ENCODE measurements at places on chromosomes 4 and X.

- DNase-seq, result no peak
These were observed 374.7 kb upstream of the FAM241A start for GRCh38 chr4:111770514-111770913.

GRCh38 chr4:188015025-188015940, 19.7 kb downstream of the ZFP42 start:
- DNase-seq, result peak; percentile 28

- DNase-seq, result no peak
These were observed 1.7 kb downstream of the HNRNPDL start for GRCh38 chr4:82428526-82428968.

DNA sequence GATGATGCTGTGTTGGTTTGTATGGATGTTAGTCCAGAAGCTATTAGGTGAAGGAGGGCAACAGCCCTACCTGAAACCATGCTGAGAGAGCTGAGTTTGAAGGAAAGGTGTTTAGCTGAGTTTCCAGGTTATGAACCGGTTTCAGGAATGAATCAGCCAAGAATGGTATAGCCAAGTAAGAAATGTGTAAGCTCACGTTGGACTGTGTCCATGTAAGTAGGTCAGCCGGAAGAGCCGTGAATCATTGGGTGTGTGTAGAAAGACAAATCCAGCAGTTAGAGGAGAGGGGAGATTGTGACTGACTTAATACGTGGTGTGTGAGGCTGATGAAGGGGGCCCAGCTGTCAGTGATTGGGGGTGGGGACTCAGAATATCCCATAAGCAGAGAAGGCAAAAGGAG, 77.2 kb upstream of the SPIN4 start:
- peak; percentile 12 for DNase-seq

DNA sequence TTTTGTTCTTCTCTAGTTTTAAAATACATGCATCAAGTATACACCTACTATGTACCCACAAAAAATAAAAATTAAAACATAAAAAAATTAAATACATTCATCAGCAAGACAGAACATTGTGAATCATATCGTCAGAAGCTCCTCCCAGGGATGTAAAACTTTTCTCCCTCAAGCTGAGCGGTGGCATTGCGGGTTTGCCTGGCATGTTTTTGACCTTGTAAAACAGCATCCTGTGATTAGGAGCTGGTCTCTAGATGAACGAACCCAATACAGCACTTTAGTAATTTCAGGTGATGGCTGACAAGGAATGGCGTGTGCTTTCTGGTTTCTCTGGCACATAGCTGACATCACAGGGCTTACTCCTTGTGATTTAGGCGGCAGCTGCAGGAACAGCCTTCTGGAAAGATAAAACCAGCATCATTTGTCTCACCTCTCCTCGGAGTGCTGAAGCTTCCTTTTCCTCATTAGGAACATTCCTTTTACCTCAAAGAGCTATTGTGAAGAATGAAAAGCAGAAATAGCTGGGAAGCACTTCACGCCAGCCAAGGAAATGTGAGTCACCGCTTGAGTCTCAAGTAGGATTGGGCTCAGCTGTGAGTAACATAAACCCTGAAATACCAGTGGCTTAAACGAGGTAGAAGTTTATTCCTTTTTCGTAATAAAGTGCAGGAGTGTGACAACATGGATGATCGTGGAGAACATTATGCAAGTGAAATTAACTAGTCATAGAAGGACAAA, 44.3 kb downstream of the NYX start:
- DNase-seq, result peak; percentile 97

DNA sequence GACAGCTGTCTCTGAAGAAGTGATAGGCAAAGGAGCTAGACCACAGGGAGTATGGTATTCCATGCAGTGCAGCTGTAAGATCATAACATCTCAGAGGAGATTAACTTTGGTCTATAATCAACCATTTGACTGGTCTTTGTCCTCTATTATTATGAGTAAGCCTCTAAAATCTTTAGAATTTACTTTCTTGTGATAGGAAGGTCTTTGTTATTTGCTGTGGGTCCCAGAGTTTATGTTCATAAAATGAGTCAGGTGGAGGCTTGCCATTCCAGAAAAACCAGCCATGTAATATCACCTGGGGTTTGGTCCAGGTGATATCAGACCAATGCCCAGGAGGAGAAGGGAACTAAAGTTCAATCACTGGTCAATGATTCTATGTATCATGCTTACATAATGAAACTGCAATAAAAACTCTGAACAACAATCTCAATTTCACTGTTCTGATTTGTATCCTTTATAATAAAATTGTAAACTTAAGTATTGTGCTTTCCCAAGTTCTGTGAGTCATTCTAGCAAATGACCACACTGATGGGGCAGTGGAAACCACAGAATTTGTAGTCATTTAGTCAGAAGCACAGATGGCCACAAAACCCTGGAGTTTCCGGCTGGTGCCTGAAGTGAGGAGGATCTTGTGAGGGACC, 239.6 kb upstream of the TRAM1L1 start:
- DNase-seq, result peak; percentile 99

GRCh38 chr4:45438047-45438446, 685.8 kb downstream of the GABRG1 start:
- DNase-seq, result peak; percentile 33

DNA sequence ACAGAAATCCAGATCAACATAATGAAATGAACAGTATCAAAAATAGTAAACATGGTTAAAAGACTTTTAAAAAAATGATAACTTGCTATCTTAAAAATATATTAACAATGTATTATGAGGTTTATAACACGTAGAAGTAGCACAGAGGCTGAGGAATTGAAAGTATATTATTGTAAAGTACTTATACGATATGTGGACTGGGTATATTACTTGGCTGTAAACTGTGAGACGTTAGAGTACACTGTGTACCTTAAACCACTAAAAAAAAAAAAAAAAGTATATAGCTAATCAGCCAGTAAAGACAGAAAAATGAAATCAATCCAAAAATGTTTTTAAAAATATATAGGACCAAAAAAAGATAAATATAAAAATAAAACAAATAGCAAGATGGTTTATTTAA, 120.6 kb downstream of the TET2 start:
- no peak for DNase-seq

DNA sequence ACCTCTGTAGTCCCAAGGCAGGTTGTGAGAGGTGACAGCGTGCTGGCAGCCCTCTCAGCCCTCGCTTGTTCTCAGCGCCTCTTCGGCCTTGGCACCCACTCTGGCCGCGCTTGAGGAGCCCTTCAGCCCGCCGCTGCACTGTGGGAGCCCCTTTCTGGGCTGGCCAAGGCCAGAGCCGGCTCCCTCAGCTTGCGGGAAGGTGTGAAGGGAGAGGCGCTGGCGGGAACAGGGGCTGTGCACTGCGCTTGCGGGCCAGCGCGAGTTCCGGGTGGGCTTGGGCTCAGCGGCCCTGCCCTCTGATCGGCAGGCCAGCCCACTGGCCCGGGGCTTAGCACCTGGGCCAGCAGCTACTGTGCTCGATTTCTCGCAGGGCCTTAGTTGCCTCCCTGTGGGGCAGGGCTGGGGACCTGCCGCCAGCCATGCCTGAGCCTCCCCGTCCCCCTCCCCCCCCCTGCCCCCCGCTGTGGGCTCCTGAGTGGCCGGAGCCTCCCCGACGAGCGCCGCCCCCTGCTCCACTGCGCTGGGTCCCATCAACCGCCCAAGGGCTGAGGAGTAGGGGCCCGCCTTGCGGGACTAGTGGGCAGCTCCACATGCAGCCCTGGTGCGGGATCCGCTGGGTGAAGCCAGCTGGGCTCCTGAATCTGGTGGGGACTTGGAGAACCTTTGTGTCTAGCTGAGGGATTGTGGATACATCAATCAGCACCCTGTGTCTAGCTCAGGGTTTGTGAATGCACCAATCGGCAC, 347.6 kb downstream of the KLHL13 start:
- DNase-seq, result no peak

DNA sequence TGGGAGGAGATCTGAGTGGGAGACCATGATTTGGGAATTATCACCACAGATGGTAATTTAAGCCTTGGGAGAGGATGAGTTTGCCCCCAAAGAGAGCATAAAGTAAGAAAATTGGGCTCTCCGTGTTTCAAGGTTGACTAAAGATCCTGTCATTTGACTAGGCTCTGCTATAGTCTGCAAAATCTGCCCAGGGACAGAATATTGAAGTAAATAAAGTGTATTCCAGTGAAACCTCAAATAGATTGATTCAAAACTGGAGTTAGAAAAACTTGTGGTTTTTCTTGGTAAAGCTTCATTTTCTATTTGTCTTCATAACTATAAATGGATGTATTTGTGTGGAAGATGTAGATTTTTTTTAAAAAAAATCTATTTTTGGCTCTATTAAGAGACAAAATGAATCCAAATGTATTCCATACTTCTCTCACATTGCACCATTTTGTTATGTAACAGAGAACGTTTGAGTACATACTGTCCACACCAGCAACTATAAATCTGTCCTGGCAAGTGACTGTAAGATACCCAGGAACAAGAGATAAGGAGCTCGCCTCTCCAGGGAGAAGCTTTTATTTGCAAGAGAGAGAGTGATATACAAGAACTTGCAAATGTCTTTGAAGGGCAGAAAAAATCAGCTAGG, 170.2 kb downstream of the CBR4 start:
- no peak for DNase-seq

DNA sequence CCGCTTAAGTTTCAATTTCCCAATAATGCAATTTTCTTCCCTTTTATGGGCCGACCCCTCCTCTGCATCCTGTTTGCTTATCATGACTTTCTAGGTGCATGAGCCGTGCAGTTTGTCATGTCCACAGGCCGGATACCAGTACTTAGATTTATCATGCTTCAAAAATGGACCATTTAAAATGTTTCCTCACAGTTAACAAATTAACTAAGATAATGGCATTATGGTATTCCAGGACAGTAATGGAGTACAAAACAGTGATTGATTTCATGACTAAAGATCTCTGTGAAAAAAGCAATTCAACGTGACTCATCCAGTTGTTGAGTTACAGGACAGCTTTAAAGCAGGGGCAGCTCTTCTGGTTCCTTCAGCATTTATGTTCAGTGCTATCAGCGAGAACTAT, 23.0 kb downstream of the SNX25 start:
- DNase-seq, result peak; percentile 94

DNA sequence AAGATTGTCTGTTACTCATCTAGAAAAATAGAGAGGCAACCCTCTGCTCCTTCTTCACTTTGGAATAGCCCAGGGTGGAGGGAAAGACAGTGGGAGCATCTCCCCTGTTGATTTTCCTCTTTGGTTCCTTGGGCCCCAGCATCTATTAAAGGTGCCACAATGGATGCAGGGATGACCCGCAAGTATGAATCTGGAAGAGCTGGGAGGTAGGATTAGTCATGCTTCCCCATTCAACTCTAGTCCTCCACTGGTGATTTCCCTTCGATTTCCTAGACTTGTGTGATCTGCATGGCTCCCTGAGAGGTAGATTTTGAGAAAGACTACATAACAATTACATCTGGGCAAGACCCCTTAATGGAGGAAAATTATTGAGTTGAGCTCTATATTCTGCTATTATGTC, 127.8 kb downstream of the MAGEE1 start:
- DNase-seq, result no peak

GRCh38 chr4:101221294-101221693, 126.0 kb downstream of the PPP3CA start:
- DNase-seq, result no peak

- DNase-seq, result peak; percentile 96
These were observed 13.0 kb upstream of the SEPSECS start for GRCh38 chr4:25172961-25173915.

GRCh38 chrX:38260231-38260630, 39.6 kb upstream of the SRPX start:
- DNase-seq, result peak; percentile 30

DNA sequence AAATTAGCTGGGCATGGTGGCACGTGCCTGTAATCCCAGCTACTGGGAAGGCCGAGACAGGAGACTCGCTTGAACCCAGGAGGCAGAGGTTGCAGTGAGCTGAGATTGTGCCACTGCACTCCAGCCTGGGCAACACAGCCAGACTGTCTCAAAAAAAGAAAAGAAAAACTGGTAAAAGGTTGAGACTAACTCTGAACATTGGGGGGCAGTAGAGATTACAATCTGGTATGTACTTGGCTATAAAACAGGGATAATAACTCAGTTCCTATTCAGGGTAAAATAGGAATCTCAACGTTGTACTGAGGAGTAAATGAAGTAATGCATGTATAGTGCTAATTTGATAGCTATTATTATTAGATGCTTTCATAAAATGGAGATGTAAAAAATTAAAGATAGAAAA, 12.5 kb upstream of the KLF8 start:
- DNase-seq, result peak; percentile 30

GRCh38 chrX:96445531-96446065, 239.0 kb upstream of the DIAPH2 start:
- no peak for DNase-seq

- no peak for DNase-seq
These were observed 1.4 kb downstream of the CPLX1 start for GRCh38 chr4:824461-825062.

DNA sequence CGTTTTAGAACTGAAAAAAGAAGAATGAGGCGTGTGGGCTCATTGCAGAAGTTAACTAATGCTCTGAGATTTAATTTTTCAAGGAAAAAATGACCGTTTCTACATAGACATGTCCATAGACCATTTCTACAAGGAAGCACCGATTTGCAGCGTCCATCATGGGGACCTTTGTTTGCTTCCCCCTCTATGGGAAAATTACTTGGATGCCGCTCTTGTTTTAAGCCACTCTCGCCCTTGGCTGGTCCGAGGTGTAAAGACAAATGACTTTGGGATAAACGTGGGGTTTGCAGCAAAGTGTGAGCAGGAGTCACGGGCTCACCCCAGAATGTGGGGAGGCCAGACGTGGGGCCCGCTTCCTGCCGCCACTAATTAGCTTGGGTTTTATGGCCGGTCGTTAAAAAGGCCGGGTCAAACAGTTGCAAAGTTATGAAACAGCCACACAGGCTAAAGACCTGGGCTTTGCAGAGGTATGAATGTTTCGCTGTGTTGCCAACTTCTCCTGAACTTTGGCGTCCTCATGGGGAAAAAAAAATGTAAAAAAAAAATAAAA, 235.9 kb downstream of the SHOX start:
- DNase-seq, result no peak

GRCh38 chr4:186537843-186538521, 17.4 kb downstream of the MTNR1A start:
- DNase-seq, result no peak

DNA sequence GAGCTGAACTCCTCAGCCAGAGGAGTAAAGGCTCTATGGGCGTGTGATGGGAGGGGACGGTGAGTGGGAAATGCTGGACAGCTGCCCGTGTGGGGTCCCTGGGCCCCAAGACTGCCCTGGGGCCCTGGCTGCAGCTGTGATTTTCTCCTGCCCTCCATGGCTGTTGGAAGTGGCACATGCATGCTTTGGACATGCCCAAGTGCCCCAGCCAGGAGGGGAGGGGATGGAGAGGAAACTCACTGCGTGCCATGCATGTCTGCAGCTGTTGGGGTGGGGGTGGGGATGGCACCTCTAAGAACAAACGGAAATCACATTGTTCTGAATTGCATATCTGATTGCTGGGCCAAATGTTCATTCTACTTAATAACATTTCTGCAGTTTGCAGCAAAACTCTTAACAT, 52.4 kb downstream of the MID2 start:
- DNase-seq, result no peak

DNA sequence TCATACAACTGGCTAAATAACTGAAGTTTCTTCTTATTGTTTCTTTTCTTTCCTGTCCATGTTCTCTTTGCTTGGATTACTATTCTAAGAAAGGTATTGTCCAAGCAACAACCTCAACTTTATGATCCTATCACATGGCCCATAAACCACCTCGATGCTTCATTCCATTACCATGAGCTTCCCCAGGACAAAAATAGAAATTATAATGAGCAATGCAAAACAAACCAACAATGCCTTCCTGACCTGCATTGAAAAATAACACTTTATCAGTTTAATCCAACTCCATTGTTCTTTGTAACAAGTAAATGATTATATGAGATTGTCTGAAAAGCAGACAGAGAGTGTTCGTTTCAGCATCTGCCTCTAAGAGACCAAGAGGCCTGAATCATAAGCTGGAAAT, 148.8 kb downstream of the HS6ST2 start:
- DNase-seq, result peak; percentile 84

- DNase-seq, result no peak
These were observed 3.9 kb downstream of the L1CAM start for GRCh38 chrX:153882086-153882498.
